ENCODE measurements at places on chromosomes 4 and X.
A peak's percentile ranks its signal among the peaks of the same experiment; 100 is the strongest.

DNA sequence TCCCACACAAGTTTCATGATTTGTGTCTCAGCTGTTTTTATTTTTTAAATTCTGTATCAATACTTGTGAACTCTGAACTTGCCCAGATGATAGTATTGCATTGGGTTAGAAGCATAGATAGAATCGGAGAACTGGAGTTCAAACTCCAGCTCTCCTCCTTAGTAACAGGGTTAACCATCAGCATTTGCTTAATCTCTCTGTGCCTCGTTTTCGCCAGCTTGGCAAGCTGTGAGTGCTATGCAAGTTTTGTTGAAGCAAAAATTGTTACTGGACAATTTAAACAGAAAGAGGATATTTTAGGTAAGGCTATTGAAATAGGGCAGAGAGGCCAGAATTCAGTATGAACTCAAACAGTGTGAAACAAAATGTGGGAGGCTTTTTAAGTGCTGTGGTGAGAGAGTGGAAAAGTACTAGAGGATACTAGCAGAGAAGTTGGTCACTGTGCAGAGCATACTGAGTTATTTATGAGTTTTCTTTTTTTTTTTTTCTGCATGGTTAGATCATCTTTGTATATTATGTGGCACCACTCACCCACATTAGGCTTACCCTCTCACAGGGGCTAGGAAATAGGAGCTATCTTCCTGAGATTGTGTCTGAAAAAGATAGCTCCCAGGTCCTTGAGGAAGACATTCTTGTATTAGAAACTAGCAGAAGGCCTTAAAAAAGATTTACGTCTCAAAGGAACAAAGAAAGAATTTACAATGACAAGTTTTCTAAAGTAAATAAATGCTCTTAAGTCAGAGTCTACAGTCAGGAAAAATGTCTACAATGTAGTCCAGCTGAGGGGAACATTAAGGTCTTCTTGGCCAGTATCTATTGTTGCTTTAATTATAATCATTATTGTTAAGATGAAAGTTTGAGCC, 1126.6 kb downstream of the FAT4 start:
- no peak for DNase-seq

- no peak for DNase-seq
Observed at GRCh38 chr4:184351560-184352451, 122.5 kb downstream of the IRF2 start.

DNA sequence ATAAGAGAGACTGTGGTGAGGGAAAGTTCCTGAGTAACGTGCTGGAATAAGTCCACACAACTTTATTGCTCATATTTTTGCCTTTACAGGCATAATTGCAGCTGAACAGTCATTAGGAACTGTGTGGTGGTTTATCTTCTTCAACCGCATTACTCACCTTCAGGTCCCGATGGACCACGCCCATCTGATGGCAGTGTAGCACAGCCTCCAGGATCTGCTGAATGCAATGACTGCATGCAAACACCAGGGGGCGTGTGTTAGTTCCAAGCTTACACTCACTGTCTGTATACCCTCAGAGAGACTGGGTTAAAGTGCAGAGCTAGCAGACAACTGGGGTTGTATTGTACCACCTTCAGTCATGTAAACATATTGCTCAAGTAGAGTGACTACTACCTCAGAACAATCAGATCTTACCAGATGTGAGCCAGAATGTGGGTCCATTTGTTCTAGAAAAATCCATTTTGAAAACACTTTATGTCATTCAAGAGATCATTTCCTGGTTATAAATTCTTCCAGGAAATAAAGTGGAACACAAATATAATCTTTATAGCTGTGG, 214.0 kb downstream of the CAMK2D start:
- DNase-seq = peak; percentile 95

GRCh38 chr4:7332216-7333023, 102.3 kb downstream of the PSAPL1 start:
- peak; percentile 54 for DNase-seq

DNA sequence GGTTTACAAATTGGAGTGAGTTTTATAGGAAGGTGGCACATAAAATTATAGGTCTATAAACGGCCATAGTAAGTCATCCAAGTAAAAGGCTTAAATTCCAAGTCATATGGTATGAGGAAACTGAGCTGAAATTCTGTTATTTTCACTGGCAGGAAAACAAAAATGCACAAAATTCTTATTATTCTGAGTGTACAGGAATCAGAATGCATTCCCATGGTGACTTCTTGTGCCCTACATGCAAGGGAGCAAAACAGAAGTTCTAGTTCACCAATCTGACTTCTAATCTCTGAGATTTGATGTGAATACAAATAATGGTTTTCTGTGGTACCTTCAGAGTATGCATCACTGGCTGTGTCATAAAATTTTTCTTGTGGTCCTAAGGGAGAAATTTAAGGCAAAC, 102.9 kb downstream of the CLCN4 start:
- DNase-seq = peak; percentile 45

GRCh38 chr4:37452952-37453280, 208.4 kb downstream of the NWD2 start:
- DNase-seq = peak; percentile 82
